Cortex of kidney (tissue), 1 donor: ENCODE measurements at places on chromosomes 6 and 20.

GRCh38 chr6:148325316-148326068 lies 17.1 kb upstream of the SASH1 start:
- no peak for DNase-seq

DNA sequence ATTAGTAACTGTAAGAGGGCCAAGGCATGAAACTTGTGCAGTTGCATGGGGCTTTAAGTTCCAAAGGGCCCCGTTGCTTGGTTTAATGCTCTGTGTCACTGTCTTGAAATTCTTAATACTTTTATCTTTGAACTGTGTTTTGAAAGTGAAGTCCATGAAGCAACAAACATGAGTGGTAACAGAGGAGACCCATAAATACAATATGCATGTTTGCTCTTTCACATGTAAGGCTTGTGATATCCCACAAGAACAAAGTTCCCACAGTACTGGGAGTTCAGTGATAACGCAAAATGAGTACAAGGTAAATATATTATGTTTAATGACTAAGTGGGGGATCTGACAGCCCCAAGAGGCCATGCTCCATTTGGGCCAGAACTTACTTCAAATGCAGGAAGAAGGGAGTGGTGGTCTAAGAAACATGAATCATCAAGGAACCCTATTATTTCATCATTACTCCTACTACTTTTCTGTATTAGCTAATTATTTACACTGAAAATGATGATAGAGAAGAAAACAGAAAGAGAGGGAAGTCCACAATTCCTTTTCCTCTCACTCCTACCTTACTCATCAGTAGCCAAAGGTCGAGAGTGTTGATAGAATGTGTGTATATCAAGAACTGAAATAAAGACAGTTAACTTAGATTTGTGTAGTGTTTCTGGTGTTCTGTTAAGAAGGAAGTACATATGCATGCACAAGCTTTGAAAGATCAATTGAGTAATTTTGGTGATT lies 157.3 kb downstream of the PHF3 start:
- DNase-seq, result no peak

- no peak for DNase-seq
Measured at GRCh38 chr6:65450451-65450850, 256.6 kb downstream of the EYS start.

- DNase-seq, result no peak
Measured at GRCh38 chr6:33344701-33345697, 27.5 kb upstream of the ZBTB22 start.

GRCh38 chr6:89273816-89274215 lies 41.3 kb downstream of the GABRR2 start:
- no peak for DNase-seq

GRCh38 chr6:117288083-117288715 lies 22.8 kb downstream of the VGLL2 start:
- DNase-seq, result no peak

DNA sequence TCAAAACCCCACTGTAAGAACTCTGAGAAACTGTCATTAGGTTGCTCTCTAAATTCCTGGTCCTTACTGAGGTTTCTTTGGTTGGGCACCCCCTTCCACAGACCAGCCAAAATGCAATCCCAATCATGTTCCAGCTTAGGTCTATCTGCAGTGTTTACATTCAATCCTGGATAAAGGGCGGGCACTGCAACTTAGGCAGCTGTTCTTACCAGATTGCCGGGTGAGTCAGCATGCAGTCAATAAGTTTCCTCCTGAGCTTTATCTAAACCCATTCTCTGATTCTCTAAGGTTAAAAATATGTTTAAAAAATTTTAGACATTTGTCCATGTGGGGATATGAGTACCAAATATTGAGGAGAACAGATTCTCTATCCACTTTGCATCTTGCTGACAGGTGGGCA lies 197.8 kb downstream of the HAO1 start:
- no peak for DNase-seq

- DNase-seq, result no peak
Measured at GRCh38 chr6:56023829-56024228, 148.4 kb upstream of the BMP5 start.

GRCh38 chr20:3767110-3767426 lies 485 bp downstream of the ADISSP start:
- DNase-seq, result no peak

GRCh38 chr20:5131502-5131901 lies 4.7 kb downstream of the CDS2 start:
- no peak for DNase-seq

DNA sequence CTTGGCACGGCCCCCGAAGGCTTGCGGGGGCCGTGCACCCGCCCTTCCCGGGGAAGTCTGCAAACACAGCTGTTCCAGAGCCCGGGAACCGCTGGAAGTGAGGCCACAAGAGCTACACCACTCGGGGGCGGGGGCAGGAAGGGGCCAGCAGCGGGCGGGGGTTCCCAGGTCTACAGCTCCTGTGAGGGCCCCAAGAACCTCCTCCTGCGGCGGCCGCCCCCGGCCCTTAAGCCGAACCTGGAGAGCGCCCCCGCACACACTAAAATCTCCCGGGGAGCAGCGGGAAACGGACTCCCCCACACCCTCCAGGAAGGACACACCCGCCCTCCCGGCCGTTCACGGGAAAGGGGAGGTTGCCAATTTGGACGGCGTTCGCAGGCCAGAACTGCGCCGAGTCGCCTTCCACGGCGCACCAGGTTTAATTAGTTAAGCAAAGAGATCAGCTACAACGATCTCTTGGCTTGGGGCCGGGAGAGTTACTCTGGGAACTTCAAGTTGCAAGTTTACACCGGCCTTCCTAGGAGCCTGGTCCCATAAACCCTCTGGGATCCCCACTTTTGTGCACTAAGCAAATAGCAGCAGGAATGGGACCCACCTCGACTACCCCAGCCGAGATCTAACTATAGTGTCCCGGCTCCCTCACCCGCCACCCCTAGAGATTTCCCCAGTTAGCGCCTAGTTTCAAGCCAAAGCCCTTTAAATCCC lies 1.7 kb downstream of the JAG1 start:
- no peak for DNase-seq

DNA sequence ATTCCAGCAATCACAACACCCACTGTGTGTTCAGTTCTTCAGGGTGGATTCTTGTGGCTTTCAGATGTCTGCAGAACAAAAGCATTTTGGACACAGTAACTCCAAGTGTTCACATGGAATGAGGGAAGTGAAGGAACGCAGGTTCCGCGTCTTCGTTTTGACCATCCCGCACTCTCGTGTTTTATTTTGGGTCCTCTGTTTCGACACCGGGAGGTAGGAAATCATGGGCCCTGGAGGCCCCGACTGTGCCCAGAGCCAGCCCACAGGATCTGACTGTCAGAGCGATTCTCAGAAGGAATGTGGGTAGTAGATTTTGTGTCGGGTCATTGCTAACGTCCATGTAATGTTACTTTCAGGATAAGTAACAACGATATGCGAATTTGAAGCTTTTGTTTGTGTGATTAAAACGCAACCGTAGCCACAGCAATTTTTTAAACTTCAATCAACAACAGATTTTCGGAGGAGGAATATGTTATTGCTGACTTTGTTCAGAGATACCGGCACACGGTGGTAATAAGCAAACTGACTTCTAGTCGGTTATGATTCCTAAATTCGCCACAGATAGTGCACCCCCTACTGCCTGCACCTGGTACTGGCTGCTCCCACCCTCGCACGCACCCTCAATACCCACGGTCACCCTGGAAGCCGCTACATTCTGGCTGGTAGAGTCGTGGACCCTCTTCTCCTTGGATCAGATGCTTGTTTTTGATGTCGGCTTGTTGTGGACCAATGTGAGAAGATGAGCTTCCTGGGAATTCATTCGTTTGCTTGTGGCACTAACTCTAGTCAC lies 10.5 kb downstream of the NPEPL1 start:
- DNase-seq, result no peak

DNA sequence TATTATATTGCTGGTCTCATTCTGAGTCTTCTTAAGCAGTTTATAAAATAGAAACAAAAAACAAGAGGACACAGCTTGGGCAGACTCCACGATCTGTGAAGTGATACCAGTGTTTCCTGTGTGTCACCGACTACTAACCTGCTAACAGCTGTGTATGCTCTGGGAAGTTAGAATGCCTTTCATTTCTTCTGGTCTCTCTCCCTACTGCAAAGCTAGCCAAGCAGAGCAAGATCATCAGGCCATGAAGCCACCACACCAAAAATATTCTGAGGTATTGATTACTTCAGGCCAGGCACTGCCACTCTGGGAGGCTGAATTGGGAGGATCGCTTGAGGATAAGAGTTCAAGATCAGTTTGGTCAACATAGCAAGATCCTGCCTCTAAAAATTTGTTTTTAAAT lies 46.9 kb upstream of the SMIM29 start:
- no peak for DNase-seq

GRCh38 chr6:41181566-41181965 lies 18.6 kb upstream of the TREM2 start:
- DNase-seq, result no peak

GRCh38 chr6:135826236-135826804 lies 25.2 kb upstream of the PDE7B start:
- no peak for DNase-seq

- DNase-seq, result no peak
Measured at GRCh38 chr20:1391640-1392442, 1.0 kb downstream of the FKBP1A start.

- DNase-seq, result no peak
Measured at GRCh38 chr20:47917549-47918070, 132.3 kb upstream of the SULF2 start.

DNA sequence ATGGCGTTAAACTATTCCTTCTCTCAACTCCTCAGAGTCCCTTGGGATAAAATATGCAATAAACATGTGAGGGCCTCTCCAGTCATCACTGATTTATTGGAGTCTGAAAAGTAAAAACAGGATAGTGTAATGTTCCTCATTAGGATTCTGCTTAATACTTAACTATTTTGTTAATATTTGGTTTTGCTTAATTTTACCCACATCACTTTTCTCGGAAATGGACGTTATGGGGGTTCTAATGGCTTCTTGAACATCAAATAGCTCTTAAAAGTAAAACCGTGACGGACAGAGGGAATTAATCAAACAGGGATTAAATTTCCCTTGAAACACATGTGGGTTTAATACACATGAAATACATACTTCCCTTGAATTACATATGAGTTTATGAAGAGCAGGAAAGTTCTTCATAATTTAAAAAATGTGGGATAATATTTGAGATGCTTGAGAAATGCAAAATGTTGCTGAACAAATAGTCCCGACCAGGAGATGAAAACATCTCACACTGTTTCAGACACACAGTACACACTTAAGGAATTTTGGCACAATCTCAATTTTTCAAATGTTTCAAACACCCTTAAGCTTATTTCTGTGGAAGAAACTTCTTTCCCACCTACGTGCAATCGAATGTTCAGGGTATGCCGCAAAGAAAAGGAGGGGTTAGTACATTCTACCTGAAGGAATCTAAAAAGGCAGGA lies 38.4 kb upstream of the EIF2S2 start:
- no peak for DNase-seq
